ENCODE measurements at places on chromosomes 3 and 15. TPM values are rescaled to one million over a fixed set of nuclear protein-coding genes. Genes with fewer than 3 reads are reported as not detected.

CLDN11 gene
- total RNA-seq, result 395 TPM

ATP13A3 gene
- total RNA-seq, result 56.8 TPM

ZCWPW2 gene
- total RNA-seq, result 0.40 TPM

RLBP1 gene
- total RNA-seq, result not detected

TMC3 gene
- total RNA-seq, result not detected

SAMMSON gene
- not detected for total RNA-seq

TRIM42 gene
- not detected for total RNA-seq

GLDN gene
- total RNA-seq, result not detected

CNTN3 gene
- not detected for total RNA-seq

LMAN1L gene
- not detected for total RNA-seq

SPINK8 gene
- total RNA-seq, result not detected

TAGLN3 gene
- total RNA-seq, result not detected

HRG gene
- not detected for total RNA-seq

AMIGO3 gene
- not detected for total RNA-seq

CD96 gene
- not detected for total RNA-seq

DNAH1 gene
- 5.8 TPM for total RNA-seq

ACTRT3 gene
- total RNA-seq, result 5.1 TPM

TRIM69 gene
- total RNA-seq, result 13.0 TPM

HACD3 gene
- 61.9 TPM for total RNA-seq

THRB gene
- total RNA-seq, result 0.18 TPM

PRR20G gene
- not detected for total RNA-seq

C3orf85 gene
- not detected for total RNA-seq

CCDC39 gene
- total RNA-seq, result not detected

SLCO2A1 gene
- total RNA-seq, result 1.4 TPM

CAV3 gene
- not detected for total RNA-seq

GOLGA6B gene
- total RNA-seq, result not detected

KBTBD12 gene
- total RNA-seq, result not detected

ARRDC4 gene
- 0.97 TPM for total RNA-seq

SIDT1 gene
- not detected for total RNA-seq

GOLGA8S gene
- total RNA-seq, result 0.55 TPM

EFCAB12 gene
- total RNA-seq, result 0.25 TPM

XRN1 gene
- 40.0 TPM for total RNA-seq

PAQR9 gene
- not detected for total RNA-seq

RBM6 gene
- 94.5 TPM for total RNA-seq

COL8A1 gene
- total RNA-seq, result 358 TPM

MST1 gene
- total RNA-seq, result 6.1 TPM

GOLGA6D gene
- total RNA-seq, result not detected

ZNF385D gene
- not detected for total RNA-seq

MST1R gene
- total RNA-seq, result 1.5 TPM

HTR3E gene
- total RNA-seq, result not detected

FSD2 gene
- total RNA-seq, result not detected

APOD gene
- total RNA-seq, result 1.8 TPM

HACL1 gene
- 29.9 TPM for total RNA-seq

CCR9 gene
- total RNA-seq, result not detected

KPNA1 gene
- total RNA-seq, result 113 TPM

CLSTN2 gene
- total RNA-seq, result not detected

MON1A gene
- 17.5 TPM for total RNA-seq

CLDN1 gene
- total RNA-seq, result 0.27 TPM

REC114 gene
- total RNA-seq, result not detected

CSTA gene
- total RNA-seq, result not detected

TIMP4 gene
- 0.40 TPM for total RNA-seq

LIPH gene
- total RNA-seq, result not detected

ZNF660 gene
- 1.5 TPM for total RNA-seq
